HuH-7 (cell line): ENCODE measurements at places on chromosomes 4 and X.

GRCh38 chr4:144715230-144715629 lies 69.3 kb downstream of the HHIP start:
- DNase-seq: no peak

GRCh38 chr4:101651778-101652177 lies 138.8 kb upstream of the BANK1 start:
- DNase-seq: no peak

DNA sequence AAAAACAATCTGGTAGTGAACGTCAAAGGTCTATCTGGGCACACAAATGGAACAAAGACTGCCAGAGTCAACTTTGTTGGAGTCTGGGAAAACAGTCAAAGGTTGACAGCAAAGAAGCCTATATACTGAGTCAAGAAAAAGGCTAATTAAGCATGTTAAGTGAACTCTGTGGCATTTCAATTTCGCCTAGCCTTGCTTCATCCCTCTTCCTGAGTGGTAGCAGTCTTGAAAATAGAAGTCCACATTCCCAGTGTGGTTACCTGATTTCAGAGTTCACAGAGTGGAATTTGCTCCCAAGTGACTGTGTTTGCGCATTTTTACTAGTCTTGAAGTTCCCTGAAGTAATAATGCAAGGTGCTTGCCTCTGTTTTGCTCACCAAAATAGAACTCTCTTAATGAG lies 760.0 kb downstream of the FSTL5 start:
- DNase-seq: no peak

- no peak for DNase-seq
Measured at GRCh38 chrX:638482-639131, 8.0 kb downstream of the SHOX start.

- DNase-seq: no peak
Measured at GRCh38 chrX:72305286-72306084, at the start of gene CITED1. CITED1 (minus strand) TSS chrX:72305914; CDS start chrX:72302869, 3,045 bp downstream.

GRCh38 chr4:111807576-111807975 lies 337.7 kb upstream of the FAM241A start:
- DNase-seq: no peak

DNA sequence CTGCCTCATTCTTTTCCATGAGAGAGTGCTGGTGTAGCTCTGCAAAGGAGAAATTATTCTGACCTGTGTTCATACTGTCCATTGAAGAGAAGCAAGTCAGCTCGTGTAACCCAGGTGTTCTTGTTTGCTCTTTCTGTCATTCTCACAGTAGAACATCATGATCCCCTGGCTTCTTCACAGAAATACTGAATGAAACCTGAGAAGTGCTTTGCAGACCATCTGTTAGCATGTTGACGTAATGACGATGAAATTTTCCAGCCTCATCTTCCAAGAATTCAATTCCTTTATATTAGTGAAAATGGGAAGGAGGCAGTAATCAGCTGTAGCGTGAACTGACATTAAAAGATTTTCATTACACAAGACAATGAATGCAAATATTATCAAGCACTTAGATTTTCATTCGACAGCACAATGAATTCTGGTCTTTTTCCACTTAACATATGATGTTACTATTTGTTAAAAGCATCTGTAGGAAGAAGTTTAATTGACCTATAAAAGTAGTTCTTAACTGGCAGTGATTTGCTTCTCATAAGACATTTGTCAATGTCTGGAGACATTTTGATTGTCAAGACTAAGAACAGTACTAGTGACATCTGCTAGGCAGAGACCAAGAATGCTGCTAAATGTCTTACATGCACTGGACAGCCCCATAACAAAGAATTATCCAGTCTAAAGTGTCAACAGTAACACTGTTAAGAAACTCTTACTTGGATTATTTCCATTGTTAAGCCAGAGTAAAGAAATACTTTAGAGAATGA lies 246.3 kb downstream of the BANK1 start:
- DNase-seq: no peak

DNA sequence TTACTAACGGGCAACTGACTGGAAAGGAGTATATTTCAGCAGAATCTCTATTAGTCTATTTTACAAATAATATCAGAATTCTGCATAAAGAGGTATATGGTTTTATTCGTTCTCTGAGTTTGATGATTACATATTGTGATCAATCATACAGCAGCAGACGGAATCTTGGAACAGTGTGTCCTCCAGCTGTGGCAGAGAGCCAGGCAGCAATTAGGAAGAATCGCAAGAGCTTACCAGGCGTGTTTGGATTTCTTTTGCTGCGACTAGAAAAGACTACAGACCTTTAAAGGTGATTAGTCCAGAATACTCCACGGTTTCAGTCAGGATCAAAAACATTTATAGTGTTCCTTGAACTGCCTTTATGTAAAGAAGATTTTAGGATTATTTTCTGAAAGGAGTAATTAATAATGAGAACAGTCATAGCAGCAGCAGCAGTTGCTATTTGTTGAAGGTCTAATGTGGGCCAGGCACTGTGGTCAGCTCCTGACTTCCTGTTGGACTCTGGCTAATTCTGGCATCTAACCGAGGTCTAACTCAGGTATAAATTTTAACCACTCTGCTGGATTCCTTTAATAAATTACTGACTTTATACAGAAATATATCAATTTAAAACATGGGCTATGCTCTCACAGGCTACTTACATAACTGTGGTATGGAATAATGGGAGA lies 225.3 kb upstream of the CXorf66 start:
- no peak for DNase-seq

GRCh38 chr4:176845636-176846035 lies 52.9 kb upstream of the VEGFC start:
- no peak for DNase-seq

DNA sequence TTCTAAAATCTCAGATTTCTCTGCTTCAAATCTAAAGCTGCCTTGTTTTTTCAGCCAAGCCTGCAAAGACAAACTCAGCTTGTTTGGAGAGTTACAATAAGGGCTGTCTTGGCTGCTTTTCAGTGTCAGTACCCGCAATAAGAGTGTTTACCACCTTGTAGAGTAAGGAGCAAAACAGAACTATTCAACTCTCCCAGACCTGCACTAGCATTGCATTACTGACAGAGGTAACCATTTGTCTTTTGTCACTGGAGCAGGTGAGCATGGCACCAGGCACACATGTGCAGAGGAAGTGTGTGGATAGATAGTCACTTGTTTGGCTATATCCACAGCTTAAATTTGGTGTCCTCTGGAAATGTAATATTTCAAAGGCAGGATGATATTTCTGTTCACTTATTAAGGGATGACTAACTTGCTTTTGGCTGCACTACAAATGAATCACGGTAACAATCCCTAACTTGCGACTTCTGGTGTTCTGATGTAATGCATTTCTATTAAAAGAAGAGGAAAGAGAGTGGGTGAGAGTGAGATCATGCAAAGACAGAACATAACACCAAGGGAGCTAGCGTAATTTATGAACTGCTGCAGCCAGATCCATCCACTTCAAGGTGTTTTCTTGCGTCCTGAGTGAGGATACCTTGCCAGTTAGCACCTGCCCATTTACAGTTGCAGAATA lies 38.6 kb downstream of the PTCHD1 start:
- no peak for DNase-seq

DNA sequence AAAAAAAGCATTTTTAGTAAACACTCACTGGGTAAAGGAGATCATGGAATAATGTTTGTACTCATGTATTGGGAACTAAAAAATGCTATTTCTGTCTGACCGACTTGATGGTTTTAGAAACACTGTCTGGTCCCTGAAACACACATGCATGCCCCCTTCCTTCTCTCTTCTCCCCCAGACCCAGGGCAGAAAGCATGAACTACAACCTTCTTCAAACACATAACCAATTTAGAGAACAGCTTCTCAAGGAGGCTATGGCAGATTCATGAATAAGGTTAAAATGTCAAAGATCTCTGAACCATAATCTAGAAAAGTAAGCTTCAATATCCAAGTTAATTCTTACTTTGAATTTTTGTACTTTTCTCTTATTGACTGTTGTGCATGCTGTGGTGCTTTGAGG lies 6.0 kb downstream of the CCNA2 start:
- no peak for DNase-seq
